ENCODE measurements at places on chromosomes 2 and 18.

DNA sequence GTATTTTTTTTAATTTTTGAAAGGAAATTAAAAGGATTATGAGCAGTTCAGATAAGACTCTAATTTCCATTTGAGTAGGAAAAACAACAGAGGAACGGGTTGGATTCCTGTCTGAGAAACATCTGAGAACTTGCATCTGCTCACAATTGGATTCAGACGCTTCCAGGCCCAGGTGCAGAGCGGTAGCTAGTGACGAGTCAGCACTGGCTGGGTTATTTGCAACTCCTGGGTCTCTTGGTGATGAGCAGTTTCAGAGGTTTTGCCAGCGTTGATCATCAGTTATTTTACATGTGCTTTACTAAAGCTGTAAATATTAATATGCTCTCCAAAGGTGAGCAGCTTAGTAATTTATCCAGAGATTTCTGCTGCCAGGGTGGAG is 39.1 kb upstream of the B3GNT7 start:
- no peak for DNase-seq

GRCh38 chr18:8835521-8835953 is 130.2 kb downstream of the MTCL1 start:
- no peak for DNase-seq

- DNase-seq, result no peak
These were observed 57.7 kb upstream of the MAP4K3 start for GRCh38 chr2:39494784-39495251.

- DNase-seq, result no peak
These were observed 650 bp upstream of the AFG3L2 start for GRCh38 chr18:12377556-12378197.

GRCh38 chr2:39743269-39743776 is 35.7 kb downstream of the THUMPD2 start:
- no peak for DNase-seq

- no peak for DNase-seq
These were observed 139.4 kb upstream of the ST6GAL2 start for GRCh38 chr2:107025291-107025857.

DNA sequence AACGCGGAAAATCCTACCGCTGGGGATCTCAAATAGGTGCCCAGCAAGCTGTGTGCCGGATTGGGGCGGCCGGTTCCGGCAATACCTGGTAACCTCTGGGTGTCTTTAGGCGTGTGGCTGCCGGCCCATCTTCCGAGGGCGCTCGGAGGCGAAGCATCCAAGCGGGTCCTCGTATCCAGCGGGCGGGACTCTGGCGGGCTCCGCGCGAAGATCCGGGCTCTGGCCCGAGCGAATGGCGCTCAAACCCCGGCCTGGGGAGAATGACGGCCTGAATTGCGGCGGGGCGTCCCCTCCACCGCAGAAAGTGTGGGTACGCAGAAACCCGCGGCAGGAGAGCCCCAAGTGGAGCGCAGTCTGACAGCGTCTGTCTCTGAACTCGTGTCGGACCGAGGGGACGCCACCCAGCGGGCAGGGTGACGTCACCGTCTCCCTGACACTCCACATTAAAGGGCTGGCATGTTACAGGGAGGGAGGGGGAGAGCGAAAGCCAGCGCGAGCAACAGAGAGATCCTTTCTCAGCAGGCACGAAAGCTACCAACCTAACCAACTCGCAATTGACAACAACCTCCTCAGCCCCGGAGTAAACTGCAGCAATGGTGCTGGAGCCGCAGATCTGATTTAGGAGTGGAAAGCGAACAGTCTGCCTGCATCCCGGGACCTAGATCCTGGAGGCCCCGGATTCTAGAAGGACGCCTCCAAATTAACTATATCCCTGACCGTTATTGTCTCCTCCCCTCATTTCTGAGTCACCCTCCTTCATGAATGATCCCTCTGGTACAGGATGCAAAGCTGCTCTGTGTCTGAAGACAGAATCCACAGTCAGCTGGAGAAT is at the start of gene SKOR2:
SKOR2 (minus strand) TSS at position 372 of the 832 bp plus-strand sequence. CDS start 2,477 bp downstream, outside the sequence.
- DNase-seq, result no peak

GRCh38 chr18:74951165-74951760 is 257.7 kb downstream of the PTGR3 start:
- no peak for DNase-seq

DNA sequence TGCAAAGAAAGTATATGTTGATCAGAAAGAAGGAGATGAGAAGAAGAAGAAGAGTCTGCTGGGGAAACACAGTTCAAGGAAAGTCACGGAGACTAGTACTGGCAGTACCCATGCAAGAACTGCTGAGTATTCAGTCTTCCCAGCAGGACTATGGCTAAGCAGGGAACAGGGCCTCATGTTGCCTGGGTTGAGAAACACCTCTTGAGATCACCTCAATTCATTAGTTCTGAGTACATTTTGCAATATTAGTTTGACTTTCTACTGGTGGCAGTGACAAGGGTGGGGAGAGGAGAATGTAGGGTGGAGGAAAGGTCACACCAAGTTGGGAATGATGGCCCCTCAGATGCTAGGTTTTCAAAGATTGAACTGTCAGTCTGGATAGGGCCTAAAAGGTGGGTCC is 50.5 kb downstream of the MRPL33 start:
- DNase-seq, result no peak

- peak; percentile 34 for DNase-seq
These were observed 889.1 kb upstream of the GCFC2 start for GRCh38 chr2:76599732-76600368.

DNA sequence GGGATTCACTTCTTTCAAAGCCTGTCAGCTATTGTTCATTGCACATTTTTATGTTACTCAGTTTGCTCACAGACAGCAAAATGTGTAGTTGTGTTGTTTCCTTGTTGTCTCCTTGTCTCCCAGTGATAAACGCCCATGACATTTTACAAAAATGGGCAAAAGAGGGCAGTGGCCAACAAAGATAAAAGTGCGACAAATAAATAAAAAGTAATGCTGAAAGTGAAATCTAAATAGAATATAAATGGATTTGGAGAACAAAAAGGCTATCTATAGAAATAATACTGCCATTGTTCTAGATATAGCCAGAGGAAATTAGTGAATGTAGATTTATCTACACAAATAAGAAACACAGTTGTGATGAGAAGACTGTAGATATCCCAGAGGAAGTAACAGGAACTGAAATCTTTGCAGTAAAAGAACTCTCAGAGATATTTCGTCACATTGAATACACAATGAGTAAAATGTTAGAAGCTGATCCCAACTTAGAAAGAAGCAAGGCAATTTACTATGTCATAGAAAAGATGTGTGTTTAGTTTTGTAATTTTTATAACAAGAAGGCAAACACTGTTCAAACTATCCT is 1186.2 kb upstream of the FAM98A start:
- DNase-seq, result no peak

- DNase-seq, result no peak
These were observed 278.8 kb downstream of the TNS1 start for GRCh38 chr2:217723981-217724380.

DNA sequence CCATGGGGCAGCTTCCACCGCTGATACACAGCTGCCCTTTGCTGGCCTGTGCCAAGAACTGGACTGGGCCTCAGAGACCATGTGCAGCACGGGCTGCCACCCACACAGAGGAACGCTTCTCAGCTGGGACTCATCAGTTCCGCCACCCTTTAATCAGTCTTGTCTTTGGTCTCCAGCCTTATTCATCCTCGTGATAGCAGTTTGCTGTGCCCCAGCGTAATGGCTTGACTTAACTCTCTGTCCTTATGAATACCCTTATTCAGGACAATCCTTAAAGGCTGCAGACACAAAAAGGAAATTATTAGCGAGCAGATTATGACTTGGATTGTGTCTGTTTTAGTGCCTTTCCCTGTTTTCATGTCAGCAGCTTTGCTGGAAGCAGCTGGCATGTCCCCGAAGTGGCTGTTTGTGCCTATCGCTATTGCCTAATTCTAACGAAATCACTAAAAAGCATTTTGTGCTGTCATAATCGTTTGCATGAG is 108.9 kb upstream of the DAPL1 start:
- DNase-seq, result no peak

GRCh38 chr2:207422380-207422779 is 107.4 kb upstream of the CREB1 start:
- DNase-seq, result no peak

DNA sequence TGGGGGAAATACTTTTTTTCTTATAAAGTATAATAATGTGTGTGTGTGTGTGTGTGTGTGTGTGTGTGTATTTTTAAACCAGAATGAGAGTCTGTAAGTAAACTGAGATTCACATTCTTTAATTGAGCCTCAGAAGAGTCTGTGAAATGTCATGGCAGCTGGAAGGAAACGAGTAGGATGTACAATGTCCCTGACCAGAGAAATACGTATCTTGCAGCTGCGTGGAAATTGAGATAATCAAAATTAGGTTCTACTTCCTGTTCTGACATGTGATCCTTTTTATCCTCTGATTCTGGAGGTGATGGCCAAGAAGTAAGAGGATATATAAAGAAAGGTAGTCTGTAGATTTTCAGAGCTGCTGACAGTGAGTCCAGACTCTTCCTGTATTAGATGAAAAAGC is 50.0 kb downstream of the SH3RF3 start:
- no peak for DNase-seq

Measured in NCI-H187 treated with DMSO at 0.1 percent for 48 hours (cell line).